ENCODE measurements at places on chromosomes 7 and 10. TPM values are rescaled to one million over a fixed set of nuclear protein-coding genes. Genes with fewer than 3 reads are reported as not detected.
A peak's percentile ranks its signal among the peaks of the same experiment; 100 is the strongest.

DNA sequence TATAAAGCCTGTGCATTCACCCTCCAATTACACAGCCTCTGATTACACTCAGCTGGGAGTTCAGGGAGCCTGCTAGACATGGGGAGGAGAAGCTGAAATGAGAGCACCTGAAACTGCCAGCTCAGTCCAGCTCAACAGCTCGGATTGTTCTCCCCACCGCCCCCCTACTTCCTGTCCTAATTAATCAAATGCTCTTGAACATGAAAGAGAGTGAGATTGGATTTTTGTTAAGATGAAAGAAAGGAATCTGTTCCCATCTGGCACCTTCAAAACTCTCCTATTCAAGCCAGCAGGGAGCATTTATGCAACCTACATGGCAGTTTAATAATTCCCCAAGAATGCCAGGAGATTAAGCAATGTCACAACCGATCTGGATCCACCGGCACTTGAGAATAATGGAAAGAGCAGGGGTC, 98.0 kb downstream of the NPSR1 start:
- H3K27me3 ChIP-seq, result no peaks in the 10 kb centered on the region
- peak; percentile 55 for DNase-seq
- H3K4me1 ChIP-seq, result peaks cover 2% of the 10 kb centered on the region
- no peak overlapping the region for H3K4me3 ChIP-seq
- H3K36me3 ChIP-seq, result no peaks in the 10 kb centered on the region
- H3K27ac ChIP-seq, result no peak overlapping the region

GRCh38 chr10:93991596-93992284, 2.0 kb upstream of the PLCE1 start:
- peak overlapping the region; percentile 89 for H3K27ac ChIP-seq
- H3K36me3 ChIP-seq, result no peaks in the 10 kb centered on the region
- H3K4me3 ChIP-seq, result no peak overlapping the region
- peak; percentile 44 for DNase-seq
- H3K4me1 ChIP-seq, result peaks cover 18% of the 10 kb centered on the region

DNA sequence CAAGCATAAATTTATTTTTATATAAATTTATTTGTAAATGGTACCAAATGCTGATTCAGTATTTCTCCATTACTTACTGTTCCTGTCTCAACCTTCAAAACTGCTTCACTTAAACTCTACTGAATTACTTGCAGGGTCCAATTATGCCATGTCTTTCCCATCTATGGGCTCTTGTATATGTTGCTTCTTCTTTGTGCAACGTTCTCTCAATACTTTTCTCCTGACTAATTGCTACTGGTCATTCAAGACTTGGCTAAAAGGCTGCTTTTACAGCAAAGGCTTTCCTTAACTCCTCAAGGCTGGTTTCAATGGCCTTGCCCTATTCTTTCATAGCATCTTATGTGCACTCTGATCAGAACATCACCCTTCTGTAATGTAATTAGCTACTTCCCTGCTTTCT, 67.9 kb downstream of the RNLS start:
- no peaks in the 10 kb centered on the region for H3K4me1 ChIP-seq
- no peak for DNase-seq
- H3K27me3 ChIP-seq, result no peaks in the 10 kb centered on the region
- no peak overlapping the region for H3K27ac ChIP-seq

- H3K36me3 ChIP-seq, result no peaks in the 10 kb centered on the region
- no peak overlapping the region for H3K4me3 ChIP-seq
- H3K4me1 ChIP-seq, result no peaks in the 10 kb centered on the region
- H3K27me3 ChIP-seq, result no peaks in the 10 kb centered on the region
Observed at GRCh38 chr7:94324380-94325121, 70.1 kb upstream of the COL1A2 start.

- no peaks in the 10 kb centered on the region for H3K27me3 ChIP-seq
- H3K36me3 ChIP-seq, result peaks cover 13% of the 10 kb centered on the region
- no peak overlapping the region for H3K4me3 ChIP-seq
- H3K4me1 ChIP-seq, result no peaks in the 10 kb centered on the region
- no peak for DNase-seq
Observed at GRCh38 chr7:111741811-111742240, 179.5 kb upstream of the IMMP2L start.

DNA sequence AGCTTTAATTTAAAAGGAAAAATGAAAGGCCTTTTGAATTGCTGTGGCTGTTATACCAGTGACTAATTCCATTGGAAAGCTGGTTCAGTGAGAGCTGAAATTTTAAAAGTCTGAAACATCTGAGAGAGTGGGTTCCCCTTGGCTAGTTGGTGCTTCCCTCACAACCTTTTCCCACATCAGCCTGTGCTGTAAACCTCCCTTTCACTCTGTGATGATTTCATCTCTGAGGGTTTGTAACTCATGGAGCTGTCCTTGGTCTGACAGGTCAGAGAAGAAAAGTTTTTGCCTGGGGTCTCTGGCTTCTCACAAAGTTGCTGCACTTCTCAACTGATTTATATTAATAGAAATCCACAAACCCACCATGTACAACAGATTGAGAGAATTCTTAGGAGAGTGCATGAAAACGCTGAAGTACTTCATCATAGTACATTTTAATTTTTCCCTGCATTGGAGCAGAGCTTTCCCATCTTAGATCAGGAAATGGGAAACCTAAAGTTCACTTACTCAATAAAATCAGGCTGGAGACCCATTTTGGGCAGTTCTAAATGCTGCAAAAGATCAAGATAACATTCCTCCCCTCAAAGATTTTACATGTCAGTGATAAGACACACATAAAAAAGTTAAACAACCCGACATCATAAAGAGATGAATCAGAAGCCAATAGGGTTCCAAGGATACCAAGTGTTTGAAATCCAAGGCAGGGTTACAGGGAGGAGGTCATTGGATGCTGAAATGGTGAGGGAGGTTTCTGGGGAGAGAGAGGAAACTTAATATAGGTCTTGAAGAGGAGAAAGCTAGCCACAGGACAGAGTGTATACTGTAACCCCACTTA, 157.0 kb upstream of the MKLN1 start:
- no peak overlapping the region for H3K4me3 ChIP-seq
- no peaks in the 10 kb centered on the region for H3K36me3 ChIP-seq
- H3K4me1 ChIP-seq, result no peaks in the 10 kb centered on the region
- no peaks in the 10 kb centered on the region for H3K27me3 ChIP-seq
- DNase-seq, result no peak

- H3K4me1 ChIP-seq, result peaks cover 38% of the 10 kb centered on the region
- peaks cover 48% of the 10 kb centered on the region for H3K36me3 ChIP-seq
- H3K27me3 ChIP-seq, result no peaks in the 10 kb centered on the region
- no peak overlapping the region for H3K27ac ChIP-seq
- H3K4me3 ChIP-seq, result no peak overlapping the region
Observed at GRCh38 chr7:44383566-44383965, 58.2 kb upstream of the CAMK2B start.

The PLXNA4 gene
- total RNA-seq, result 13.8 TPM

The NUTM2A gene
- 1.2 TPM for total RNA-seq

The TMEM229A gene
- 2.1 TPM for total RNA-seq

The BBS9 gene
- total RNA-seq, result 67.8 TPM

The SPDYE1 gene
- total RNA-seq, result 0.10 TPM

The LLCFC1 gene
- not detected for total RNA-seq

The SSC4D gene
- 3.1 TPM for total RNA-seq
